Stimulated activated CD8-positive, alpha-beta memory T cell treated with anti-CD3 and anti-CD28 coated beads, Interleukin-15, amount 100 ng/mL, for 24 hours (primary cell): ENCODE measurements at places on chromosomes 12 and 14.

DNA sequence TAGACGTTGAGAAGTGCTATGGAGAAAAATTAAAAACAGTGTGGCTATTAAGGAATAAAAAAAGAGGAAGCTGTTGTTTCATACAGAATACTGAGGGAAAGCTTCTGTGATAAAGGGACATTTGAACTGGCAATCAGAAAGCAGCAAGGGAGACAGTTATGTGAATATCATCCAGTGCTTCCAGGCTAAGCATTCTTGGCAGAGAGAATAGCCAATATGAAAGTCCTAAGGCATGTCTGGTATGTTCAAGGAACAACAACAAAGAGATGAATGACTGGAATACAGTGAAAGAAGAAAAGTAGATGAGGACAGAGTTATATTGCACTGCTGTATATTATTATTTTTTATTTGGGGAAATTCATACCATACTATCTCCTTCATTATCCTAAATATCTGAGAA lies 23.9 kb downstream of the SCAF11 start:
- no peak for DNase-seq

GRCh38 chr12:118430516-118430915 lies 54.2 kb downstream of the SUDS3 start:
- DNase-seq = no peak

DNA sequence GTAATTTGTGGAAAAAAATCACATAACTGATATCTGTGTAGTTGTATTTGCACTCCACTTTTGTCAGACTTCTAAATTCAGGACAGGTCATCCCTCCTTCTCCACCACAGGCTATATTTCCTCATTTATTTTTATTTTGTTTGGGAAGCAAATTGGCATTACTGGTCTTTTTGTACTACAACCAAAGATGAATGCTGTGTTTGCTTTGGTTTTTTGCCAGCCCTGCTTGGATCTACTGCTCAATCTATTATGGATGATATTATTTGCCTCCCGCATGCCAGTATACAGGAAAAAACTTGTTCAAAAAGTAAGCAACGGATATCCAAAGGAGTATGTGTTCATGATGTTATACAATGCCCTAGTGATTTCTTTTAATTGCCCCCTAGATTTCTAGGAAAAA lies 948.8 kb downstream of the TRHDE start:
- no peak for DNase-seq

DNA sequence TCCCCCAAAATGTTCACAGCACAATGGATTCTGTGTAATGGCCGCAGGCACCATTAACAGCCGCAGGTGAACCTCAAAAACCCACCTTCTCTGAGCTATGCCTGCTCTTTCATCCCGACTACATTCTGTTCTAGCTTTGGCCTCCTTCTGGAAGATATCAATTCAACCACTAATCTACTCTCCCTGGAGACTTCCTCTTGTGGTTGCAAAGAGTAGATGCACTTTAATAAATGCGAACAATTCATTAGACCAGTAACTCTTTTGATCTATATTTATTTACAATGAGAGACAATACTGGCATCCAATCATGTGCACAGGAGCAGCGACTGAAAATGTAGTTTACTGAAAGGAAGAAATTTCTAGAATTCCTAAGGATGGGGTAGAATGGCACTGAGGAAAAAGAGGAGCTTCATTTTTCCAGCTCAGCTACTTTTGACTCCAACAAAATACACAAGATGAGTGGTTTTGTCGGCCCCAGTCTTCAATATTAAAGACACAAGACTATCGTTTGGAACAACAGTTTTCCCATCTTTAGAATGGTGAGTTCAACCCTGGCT lies 5.3 kb downstream of the GRIN2B start:
- DNase-seq = no peak

GRCh38 chr14:63296060-63296563 lies 22.6 kb downstream of the GPHB5 start:
- no peak for DNase-seq

- no peak for DNase-seq
These were observed 42.5 kb upstream of the OTOGL start for GRCh38 chr12:80056845-80057244.

DNA sequence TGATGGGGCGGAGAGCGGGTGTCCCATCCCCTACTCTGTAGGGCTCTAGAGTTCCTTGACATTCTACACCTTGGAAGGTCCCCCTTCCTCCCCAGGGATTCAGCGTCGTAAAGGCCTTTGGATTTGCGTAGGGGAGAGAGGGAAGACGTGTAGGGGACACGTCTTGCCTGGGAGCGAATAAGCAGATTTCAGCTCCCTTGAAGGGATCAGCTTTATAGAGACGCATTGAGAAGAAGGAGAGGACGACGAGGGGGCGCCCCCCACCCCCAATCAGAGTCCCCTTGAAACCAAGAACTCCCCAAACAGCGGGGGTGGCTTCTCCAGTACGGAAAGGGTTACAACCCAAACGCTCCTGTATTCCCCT lies 324 bp downstream of the CALCOCO1 start:
- no peak for DNase-seq

GRCh38 chr14:79661752-79662151 lies 549.6 kb downstream of the DIO2 start:
- no peak for DNase-seq

DNA sequence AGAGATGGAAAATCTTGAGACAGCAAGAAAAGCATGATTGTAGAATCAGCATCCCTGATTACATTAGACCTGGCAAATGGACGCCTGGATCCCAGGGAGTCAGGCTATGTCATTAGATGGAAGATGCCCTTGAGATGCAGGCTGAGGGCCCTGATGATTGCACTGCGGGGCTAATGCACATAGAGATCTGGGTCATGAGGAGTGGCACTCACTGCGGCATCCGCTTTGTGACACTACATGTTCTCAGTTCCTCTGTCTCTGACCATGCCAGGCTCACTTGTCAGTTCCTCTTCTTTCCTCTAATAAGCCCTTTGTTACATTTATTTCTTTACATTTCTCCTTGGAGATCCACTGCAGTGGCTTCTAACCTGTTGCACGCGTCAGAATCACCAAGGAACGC lies 70.1 kb upstream of the GPATCH2L start:
- no peak for DNase-seq

- no peak for DNase-seq
These were observed 55.1 kb downstream of the TTC6 start for GRCh38 chr14:37650356-37651037.

- no peak for DNase-seq
These were observed 2.1 kb downstream of the LDHB start for GRCh38 chr12:21655591-21655990.

- no peak for DNase-seq
These were observed 459.7 kb downstream of the GXYLT1 start for GRCh38 chr12:41684997-41685396.

DNA sequence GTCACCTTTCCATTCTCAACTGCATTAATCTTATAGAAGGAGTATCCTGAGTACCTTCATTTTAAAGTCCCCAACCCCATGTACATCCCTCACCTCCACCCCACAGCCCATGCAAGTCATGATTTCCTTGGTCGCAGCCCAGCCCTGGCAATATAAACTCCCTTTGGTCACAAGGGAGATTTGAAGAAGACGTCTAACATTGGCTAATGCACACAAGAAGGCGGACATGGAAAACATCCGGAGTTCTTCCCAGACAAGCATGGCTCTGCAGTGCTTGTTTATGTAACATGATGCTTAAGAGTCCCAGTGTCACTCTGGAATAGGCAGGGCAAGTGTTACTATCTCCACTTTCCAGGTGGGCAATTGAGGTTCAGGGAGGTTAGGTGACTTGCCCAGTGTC lies 277.6 kb downstream of the DPF3 start:
- DNase-seq = no peak

- DNase-seq = no peak
These were observed 81.4 kb downstream of the PAPOLA start for GRCh38 chr14:96583569-96584041.

DNA sequence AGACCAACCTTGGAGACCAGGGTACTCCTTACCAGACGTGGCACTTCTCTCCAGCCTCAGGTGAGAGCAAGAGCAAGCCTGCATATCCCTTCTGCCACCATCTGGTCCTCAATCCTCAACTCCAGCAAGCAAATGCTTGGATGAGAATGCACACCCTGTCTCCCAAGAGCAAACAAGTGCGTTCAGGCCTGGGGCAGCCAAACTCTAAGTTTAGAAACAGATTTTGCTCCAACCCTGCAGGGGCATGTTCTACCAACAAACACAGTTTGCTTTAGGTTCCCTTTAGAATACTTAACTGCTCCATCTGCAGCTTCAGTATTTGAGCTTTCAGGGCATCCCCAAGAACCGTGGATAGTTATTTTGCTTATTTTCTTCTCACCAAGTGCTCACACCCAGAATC lies 55.9 kb upstream of the FICD start:
- DNase-seq = no peak

- no peak for DNase-seq
These were observed 1.2 kb downstream of the KRT82 start for GRCh38 chr12:52404951-52405350.

DNA sequence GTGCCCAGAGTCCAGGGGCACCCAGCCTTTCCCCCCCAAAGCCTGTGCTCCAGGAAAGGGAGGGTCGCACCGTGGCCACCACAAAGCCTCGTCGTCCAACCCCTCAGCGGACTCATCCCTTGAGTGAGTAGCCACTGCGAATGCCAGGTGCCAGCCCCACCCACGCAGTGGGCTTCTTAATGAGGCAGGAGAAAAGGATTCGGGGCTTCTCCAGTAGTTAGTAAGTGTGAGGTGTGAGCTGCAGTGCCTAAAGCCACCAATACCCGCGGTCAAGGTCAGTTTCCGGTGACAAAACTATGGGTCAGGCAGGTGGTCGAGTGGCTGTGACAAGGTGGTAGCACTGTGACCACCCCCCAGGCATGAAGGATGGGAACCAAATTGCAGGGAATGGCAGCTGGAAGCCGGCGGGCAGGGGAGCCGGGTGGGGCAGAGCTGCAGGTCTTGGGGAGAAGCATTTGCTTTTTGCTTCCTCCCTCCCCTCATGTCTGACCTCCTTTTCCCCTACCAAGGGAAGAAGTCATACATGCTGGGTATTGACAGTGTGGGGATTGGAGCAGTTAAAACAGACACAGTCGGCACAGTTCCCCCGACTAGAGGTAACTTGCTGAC lies 8.0 kb downstream of the RAN start:
- no peak for DNase-seq

DNA sequence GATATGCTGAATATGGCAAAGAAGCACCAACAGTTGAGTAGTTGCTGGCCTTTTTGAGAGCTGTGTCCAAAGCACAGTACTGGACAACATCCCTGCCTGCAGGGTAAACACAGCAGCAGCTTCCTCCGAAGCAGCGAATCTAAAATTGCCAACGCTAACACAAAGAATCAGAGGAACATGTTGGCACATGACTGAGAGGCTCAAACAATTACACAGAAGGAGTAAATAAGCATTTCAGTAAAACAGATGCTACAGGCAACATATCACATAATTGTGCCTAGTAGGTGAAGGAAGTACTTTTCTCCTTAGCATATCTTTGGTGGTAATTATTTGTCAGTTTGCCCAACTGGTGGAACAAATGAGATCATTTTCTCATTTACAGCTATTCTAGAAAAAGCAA lies 52.1 kb downstream of the KICS2 start:
- DNase-seq = no peak

DNA sequence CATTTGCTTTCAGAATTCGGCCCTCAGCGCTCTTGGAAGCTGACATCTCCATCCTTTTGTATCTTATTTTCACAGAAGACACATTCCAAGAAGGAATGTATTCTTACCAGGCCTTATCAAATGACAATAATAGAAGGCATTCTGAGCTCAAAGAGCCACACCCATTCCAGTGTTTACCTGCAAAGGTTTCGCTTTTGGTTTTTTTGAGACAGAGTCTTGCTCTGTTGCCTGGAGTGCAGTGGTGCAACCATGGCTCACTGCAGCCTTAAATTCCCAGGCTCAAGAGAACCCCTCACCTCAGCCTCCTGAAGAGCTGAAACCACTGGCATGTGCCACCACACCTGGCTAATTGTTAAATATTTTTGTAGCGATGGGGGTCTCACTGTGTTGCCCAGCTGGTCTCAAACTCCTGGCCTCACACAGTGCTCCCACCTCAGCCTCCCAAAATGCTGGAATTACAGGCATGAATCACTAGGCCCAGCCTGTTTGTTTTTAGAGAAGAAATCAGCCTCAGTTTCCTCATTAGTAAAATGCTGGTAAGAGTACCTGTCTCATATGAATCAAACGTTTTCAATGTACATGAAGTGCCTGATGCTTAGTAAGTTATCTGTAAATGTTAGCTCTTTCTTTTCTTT lies 69.2 kb downstream of the SLC6A12 start:
- no peak for DNase-seq

DNA sequence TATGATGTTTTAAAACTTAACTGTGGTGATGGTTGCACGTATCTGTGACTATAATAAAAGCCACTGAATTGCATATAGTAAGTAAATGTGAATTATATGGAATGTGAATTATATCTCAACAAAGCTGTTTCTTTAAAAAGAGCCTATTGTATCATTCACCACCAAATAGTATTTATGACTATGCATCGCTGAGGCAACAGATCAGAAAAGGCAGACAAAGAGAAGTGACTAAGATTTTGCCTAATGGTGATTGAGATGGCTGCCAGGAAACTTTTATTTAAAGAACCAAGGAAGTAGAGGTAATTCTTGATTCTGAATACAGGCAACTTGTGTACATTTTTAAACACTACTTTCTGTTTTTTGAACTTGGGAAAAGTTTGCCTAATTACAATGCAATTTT lies 31.7 kb downstream of the DHRS7 start:
- no peak for DNase-seq

GRCh38 chr12:15691388-15691787 lies 97.8 kb downstream of the EPS8 start:
- no peak for DNase-seq

DNA sequence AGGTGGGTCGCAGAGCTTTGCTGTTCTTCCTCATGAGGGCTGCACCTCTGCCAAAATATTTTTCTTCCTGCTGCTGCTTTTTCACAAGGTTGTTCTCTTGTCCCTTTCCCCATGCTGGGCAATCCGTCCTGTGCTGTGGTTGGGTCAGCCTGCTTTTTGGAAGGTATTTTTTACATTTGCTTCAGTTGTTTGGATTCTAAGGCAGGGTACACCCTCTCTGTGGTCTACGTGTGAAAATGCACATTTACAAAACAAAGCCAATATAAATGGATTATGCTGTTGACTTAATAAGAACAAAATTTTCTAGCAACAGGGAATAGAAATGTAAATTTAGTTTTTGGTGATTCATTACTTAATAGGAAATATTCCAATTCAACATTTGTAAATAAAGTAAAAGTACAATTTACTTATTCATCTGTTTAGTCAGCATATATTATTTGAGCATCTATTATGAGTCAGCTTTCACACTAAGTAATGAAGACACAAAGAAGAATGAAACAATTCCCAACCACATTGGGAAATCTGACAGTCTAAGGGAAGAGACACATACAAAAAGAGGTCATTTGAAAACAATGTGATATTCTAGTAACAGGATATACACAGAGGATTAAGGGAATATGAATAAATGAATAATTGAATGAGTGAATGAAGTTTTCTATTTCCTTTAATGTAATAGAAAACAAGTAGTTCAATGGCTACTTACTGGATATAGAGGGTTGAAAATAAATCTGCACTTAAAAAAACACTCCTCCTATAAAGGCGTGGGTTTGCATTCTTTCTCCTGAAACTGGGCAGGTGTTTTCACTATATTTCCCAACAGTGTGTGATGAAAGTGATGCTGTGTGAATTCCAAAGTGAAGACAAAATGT lies 94.6 kb upstream of the PRICKLE1 start:
- no peak for DNase-seq
